Erythroblast (primary cell): ENCODE measurements at places on chromosomes 5 and 9.

DNA sequence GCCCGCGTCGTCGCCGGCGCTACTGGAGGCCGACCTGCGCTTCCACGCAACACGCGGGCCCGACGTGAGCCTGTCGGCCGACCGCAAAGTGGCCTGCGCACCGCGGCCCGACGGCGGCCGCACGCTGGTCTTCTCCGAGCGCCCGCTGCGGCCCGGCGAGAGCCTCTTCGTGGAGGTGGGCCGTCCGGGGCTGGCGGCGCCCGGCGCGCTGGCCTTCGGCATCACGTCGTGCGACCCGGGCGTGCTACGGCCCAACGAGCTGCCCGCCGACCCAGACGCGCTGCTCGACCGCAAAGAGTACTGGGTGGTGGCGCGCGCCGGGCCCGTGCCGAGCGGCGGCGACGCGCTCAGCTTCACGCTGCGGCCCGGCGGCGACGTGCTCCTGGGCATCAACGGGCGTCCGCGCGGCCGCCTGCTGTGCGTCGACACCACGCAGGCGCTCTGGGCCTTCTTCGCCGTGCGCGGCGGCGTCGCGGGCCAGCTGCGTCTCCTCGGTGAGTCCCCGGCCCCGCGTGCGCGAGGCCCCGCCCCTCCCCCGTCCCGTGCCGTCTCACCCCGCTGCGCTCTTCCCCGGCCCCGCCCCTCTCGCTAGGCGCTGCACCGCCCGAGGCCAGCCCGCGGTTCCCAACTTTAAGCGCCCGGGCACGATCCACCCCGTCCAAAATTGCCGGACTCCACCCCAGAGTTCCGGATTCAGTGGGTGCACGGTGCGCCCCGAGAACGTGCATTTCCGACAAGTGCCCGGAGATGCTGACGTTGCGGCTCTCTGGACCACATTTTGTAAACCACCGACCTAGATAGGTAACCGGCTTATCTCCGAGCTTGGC is 42.8 kb downstream of the NEURL1B start:
- no peak for DNase-seq

- DNase-seq = no peak
These were observed 10.0 kb downstream of the TRAF1 start for GRCh38 chr9:120916588-120916987.

DNA sequence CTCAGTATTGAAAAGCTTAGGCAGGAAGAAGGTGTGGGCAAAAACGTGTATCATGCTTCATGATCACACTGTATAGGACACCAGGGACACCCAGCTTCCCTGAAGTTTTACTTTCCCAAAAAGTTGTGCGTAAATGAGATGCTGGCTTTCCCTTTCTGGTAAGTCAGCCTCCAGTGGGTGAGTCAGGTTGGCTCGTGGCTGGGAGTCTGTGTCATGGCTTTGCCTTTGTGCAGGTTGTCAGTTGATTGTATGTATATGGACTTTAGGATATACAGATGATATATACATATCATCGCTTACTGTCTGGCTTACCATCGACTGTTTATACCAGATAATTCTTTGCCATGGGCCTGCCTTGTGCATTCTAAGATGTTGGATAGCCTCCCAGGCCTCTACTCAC is 34.2 kb downstream of the ADRB2 start:
- DNase-seq = peak; percentile 4

GRCh38 chr5:81768935-81769452 is 18.1 kb upstream of the SSBP2 start:
- no peak for DNase-seq

DNA sequence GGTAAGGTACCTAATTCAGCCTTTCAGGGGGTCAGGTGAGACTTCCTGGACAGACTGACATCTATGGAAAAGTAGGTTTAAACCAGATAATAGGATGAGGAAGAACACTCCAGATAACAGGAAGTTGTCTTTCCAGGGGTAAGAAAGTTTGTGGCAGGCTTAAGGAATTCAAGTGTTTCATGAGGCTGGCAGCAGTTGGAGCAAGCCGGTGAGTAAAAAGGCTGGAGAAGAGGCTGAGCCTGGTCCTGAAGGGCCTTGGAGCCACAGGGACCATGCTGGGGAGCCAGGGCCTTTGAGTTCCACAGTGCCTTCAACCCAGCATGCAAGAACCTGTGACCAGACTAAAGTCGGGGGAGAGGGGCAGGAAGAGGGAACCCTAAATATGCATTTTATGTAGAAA is 353.4 kb downstream of the SPOCK1 start:
- no peak for DNase-seq

GRCh38 chr5:38184627-38185026 is 73.7 kb upstream of the EGFLAM start:
- DNase-seq = no peak

DNA sequence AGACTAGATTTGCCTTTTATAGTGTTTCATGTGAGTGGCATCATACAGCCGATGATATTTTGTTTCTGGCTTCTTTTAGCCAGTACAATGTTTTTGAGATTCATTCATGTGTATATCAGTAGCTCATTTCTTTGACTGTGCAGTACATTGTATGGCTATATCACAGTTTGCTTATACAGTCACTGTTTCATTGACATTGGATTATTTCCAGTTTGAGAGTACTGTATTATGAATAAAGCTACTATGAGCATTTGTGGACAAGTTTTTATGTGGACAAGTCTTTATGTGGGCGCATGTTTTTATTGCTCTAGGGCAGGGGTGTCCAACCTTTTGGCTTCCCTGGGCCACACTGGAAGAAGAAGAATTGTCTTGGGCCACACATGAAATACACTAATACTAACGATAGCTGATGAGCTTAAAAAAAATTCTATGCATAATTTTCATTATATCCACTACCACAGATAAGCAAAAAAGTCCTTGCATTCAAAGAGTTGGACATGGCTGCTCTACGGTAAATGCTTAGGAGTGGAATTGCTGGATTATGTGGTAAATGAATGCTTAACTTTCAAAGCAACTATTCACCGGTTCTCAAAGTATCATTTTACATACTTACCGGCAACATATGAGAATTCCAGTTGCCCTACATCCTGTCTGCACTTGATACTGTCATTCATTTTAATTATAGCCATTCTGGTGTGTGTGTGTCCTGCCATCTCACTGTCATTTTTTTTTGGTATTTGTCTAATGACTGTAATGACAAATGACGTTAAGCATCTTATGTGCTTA is 177.8 kb downstream of the RGS3 start:
- no peak for DNase-seq

GRCh38 chr9:105291422-105291859 is 47.0 kb downstream of the SLC44A1 start:
- DNase-seq = no peak

GRCh38 chr5:141633871-141634561 is 2.6 kb downstream of the HDAC3 start:
- DNase-seq = peak; percentile 66

GRCh38 chr5:153998010-153998409 is 40.7 kb downstream of the FAM114A2 start:
- no peak for DNase-seq

- no peak for DNase-seq
These were observed 78.6 kb downstream of the PCDH1 start for GRCh38 chr5:141799507-141800167.

DNA sequence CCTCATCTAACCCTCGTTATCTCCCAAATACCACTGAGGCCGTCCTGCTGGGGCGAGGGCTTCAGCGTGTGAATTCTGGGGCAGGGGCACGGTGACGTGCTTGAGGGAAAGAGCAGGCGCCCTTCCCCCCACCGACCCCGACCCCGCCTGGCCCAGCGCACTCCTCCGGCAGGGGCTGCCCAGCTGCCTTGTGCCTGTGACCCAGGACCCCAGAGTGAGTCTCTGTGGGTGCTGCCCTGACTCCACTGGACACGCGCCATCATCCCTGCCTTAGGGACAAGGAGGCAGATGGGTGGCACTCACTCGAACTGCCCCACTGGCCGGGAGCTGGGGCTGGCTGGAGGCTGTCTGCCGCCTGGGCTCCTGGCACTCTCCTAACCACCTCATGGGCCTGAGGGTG is 136.2 kb upstream of the LPCAT1 start:
- no peak for DNase-seq

DNA sequence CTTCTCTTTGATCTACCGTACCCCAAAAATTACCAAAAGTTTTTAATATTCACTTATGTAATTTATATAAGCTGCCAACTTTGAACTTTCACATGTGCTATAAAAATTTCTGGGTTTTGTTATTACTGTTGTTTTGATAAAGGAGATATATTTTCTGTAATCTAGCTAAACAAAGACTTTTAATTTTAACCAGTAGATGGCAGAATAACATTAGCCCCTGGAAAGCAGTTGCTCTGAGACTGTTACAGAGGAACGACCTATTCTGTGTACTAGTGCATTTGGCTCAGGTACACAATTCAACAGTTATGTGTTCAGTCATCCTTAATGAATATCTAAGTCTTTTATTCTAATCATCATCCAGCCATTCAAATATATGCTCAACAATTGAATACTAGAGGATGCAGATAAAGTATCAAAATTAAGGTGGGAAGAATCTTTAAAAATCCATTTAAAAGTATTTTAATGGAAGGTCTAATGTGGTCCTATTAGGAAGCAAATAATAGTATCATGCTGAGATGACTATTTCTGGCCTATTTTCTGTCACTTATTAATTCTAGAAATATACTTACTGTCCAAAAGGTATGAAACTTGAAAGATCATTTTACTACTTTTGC is 8.6 kb downstream of the KLHL9 start:
- DNase-seq = peak; percentile 47

GRCh38 chr5:74310997-74311930 is 329.3 kb downstream of the ENC1 start:
- no peak for DNase-seq
